ENCODE measurements at places on chromosomes 12 and 14.

DNA sequence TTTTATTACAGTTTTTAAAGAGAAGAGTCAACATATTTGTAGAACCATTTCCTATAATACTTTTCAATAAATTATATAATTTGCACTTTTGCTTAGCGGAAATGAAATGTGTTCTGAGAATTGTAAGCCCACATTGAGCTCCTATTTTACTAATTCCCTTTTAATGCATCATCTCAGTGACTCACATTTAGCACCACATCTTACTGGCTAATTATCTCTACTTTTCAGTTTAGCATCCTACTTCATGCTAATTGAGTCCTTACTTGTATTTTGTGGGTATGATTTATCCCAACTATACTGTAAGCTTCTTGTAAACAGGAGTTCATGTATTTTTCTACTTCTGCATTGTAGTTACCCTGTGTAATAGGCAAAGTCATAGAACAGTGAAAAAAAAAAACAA is 67.5 kb downstream of the TMX1 start:
- no peak for DNase-seq

DNA sequence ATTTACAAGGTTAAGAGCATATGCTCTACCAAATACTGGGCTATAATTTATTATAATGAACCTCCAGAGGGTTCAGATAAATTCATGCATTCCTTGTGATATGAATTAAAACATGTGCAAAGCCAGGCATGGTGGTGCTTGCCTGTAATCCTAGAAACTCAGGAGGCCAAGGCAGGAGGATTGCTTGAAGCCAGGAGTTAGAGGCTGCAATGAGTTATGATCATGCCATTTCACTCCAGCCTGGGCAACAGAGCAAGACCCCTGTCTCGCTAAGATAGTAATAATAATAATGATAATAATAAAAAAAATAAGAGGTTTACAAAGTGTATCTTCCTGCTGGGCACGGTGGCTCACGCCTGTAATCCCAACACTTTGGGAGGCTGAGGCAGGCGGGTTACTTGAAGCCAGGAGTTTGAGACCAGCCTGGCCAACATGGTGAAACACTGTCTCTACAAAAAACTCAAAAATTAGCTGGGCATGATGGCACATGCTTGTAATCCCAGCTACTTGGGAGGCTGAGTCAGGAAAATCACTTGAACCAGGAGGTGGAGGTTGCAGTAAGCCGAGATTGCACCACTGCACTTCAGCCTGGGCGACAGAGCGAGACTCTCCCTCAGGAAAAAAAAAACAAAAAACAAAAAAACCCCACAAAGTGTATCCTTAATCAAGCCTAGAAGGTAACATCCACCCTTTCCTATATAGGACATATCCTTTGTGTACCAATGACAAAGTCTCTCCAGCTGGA is 7.3 kb upstream of the CS start:
- DNase-seq, result no peak

- DNase-seq, result no peak
Observed at GRCh38 chr14:63224196-63224595, 20.0 kb downstream of the RHOJ start.

DNA sequence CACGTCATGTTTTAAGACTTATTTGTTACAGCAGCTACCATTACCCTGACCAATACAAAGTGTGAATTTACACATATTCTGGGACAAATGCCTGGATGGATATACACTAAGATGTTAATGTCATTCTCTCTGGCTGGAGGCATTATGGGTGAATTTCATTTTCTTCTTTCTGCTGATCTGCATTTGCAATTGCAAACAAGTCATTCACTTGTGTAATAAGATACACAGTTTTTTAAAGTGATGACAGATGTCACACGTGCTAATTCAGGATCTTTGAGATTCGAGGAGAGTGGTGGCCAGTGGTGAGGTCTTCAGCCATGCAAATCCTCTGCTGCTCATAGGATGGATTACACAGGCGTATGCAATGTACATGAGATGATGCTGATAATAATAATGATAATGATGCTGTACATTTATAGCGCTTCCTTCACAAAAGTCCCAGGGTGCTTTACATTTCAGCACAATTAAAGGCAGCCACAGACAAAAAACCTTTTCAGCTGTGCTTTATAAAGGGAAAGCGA is 155.9 kb upstream of the NOS1 start:
- DNase-seq, result no peak

- no peak for DNase-seq
Observed at GRCh38 chr14:88248606-88249005, 74.5 kb downstream of the KCNK10 start.

- DNase-seq, result no peak
Observed at GRCh38 chr14:29858299-29858698, 69.3 kb downstream of the PRKD1 start.

DNA sequence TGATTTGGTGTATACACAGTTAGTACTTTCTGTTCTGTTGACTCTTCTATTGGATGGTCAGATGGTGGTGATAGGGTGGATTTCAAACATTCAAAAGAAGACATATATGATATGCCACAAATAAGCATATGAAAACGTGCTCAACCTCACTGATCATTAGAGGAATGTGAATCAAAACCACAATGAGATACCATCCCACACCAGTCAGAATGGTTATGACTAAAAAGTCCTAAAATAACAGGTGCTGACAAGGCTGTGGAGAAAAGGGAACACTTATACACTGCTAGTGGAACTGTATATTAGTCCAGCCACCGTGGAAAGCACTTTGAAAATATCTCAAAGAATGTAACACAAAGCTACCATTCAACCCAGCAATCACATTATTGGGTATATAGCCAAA is 425.5 kb downstream of the C12orf50 start:
- no peak for DNase-seq
